ENCODE measurements at places on chromosomes 16 and 17.

DNA sequence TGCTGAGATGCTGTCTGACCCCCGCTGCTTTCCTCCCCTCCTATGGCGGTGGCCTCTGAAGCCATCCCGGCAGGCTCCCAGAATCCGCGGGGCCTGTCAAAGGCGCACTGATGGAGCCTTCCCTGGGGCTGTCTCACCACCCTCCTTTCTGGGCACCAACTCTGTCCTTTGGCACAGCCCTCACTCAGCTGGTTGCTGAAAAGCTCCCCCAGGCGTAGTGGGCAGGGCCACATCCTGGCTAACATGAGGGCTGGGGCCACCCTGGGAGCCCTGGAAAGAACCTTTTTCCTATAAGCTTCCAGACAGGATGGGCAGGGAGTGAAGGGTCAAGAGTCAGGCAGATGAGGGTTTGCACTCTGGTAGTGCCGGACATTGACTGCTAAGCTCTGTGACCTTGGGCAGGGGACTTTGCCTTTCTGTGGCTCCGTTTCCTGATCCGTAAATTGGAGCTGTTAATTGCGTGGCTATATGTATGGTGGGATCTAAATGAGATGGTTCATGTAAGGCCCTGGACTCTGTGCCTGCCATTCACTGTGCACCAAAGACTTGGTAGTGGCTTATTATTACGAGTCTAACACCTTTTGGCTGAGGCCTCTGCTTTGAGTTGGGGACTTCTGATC lies 27.6 kb upstream of the LASP1NB start:
- peak; percentile 62 for DNase-seq

DNA sequence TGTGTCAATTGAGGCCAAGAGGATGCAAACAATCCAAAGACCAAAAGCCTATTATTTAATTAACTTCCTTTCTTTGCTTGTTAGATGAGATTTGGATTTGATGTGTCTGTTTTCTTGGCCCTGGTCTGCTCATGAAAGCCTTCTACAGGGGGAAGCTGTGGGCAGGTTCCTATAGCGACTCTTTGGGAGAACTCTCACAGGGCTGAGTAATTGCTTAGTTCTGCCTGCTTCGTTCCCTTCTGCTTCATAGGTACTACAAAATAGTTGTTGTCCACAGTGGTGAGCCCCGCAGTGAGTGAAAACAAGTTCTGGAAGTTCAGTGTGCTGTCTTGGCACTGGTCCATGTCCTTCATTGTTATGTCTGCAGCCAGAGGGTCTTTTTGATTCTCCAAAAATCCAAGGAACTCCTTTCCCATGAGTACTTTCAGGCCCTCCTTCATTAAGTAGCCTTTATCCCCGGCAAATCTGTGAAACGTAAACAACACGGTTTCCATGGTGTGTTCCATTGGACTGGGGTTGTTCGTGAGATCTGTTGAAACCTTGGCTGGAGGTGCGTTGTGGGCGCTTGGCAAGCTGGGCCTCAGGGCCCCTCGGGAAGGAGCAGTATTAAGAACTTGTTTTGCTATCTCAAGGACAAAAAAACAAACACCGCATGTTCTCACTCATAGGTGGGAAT lies 30.0 kb upstream of the ANKRD40CL start:
- no peak for DNase-seq

DNA sequence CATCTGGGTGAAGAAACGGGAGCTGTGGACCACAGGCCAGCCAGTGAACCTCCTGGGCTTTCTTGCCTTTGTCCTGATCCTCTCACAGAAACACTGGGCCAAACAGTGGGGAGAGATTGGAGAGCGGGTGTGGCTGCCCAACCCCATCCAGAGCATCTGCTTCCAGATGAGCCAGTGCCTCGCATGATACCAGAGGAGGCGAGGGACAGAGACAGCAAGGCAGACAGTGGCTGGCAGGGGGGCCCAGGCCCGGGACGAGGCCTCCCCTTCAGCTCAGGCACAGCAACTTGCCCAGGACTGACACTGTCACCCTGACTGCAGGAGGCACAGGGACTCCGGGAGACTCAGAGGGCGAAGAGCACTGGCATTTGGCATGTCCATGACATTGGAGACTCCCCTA lies 12.0 kb downstream of the ARHGEF15 start:
- DNase-seq, result no peak

- no peak for DNase-seq
Measured at GRCh38 chr17:6712058-6712853, 913 bp downstream of the SLC13A5 start.

DNA sequence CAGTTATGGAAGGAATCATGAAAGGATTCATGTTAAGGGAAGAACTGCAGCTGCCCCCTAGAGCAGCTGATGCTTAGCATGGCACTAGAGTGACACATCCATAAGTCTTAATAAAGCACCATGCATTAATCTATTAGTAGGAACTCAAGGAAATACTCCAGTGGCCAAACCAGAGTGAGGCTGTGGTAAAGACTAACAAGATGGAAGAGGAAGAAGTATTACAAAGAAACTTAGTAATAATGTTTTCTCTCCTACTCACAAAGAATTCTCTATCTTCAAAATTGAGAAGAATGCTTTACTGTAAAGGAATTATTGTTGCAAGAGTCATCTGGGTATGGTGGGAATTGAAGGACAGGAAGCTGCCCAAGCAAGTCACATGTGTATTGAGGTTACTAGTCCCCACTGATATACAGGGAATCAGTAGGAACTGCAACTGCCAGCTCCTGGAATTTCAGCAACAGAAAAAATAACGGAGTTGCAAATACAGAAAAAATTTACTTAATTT lies 29.9 kb upstream of the TOM1L1 start:
- DNase-seq, result no peak
